ENCODE measurements at places on chromosomes 7 and 10.

DNA sequence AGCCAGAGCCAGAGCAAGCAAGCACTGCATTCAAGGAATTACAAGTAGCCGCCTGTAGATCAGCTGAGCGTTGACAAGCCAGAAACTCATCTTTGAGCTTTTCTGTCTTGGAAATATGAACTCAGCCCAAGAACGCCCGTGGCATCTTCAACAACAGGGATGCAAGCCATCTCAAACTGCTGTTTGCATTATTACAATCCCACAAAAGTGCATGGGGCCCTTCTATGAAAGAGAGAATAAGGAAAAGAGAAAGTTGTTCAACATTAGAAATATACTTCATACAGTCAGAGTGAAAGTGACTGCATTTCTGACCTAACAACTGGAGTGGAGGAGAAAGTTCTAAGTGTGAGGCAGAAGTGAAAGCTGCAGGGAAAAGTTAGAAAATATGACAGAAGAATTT lies 6.5 kb downstream of the SGCE start:
- DNase-seq, result no peak

DNA sequence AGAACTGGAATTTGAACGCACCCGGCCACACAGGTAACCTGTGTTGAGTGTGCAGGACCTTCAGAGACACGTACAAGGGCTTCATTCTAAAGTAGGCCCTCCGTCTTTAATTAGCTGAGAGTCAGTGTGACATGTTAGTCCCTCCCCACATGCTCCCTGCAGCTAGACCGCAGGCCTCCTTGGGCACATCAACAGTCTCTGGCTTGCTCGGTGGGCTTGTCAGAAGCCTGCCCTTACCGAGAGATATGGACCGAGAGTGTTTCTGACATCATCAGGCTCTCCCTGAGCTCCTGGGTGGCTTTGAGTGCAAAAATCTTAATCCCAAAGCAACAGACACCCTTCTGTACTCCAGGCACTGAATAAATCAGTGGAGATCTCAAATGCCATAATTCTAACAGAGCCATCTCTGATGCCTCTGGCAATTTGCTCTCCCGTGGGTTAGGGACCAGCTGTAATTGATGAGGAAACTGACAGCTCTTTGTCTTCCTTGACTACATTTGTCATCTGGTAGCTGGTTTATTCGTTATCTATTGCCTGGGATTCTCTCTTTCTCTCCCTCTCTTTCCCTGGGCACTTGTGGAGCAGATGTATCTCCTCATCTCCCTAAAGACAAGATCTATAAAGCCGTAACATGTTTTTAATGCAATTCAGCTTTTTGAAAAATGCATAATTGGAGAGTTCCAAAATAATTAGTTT lies 850.6 kb downstream of the TYW1 start:
- no peak for DNase-seq

DNA sequence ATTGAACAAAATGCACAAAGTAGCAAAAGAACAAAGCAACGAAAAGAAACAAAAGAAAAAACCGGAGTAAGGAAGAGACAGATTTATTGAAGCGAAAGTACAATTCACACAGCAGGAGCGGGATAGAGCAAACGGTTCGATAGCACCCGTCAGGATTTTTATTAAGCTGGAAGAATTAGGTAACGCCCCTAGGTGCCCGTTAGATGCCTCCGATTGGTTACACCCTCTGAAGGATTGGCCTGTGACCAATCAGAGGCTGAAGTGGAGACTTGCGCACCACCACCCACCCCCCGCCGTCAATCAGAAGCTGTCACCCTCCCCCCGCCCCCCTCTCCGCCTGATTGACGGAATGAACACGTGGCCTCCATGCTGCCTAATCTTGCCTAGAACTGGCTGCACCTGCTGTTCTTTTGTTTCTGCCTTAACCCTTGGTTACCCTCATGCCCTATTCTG lies 16.8 kb downstream of the OCM2 start:
- DNase-seq, result peak; percentile 93

DNA sequence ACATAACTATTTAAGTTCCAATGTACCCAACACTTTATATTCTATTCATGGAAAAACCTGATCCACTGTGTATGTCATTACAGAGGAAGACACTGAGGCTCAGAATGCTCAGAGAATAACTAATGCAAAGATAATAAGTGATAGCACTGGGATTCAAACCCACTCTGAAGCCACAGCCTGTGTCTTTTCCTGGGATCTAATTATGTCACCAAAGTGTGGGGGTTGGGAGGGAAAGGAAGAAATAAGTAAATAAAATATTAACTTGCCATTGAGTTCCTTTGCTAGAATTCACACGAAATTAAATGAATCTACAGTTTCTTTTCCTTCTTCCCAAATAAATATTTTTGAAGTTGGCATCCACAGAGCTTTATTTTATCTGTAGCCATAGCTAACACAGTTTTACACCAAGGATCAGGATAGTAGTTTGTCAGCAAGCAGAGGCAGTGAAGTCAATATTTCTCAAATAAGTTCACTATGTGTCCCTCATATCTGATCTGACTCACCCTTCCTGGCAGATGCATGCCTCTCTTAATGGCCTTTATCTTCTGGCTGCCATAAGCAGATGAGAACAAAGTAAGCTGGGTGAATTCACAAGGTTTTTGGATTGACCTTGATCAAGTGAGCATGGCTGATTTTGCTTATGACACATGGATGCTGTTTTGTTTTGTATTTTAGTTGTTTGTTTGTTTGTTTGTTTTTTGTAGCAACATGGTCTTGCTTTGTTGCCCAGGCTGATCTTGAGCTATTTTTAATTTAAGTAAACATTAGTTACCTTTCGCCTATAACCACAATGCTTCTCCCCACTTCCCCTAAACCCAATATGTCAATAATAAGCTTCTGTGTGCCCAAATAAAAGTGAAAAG lies 6.3 kb downstream of the RAPGEF5 start:
- DNase-seq, result no peak

- no peak for DNase-seq
Observed at GRCh38 chr7:3591944-3592343, 290.9 kb downstream of the SDK1 start.

DNA sequence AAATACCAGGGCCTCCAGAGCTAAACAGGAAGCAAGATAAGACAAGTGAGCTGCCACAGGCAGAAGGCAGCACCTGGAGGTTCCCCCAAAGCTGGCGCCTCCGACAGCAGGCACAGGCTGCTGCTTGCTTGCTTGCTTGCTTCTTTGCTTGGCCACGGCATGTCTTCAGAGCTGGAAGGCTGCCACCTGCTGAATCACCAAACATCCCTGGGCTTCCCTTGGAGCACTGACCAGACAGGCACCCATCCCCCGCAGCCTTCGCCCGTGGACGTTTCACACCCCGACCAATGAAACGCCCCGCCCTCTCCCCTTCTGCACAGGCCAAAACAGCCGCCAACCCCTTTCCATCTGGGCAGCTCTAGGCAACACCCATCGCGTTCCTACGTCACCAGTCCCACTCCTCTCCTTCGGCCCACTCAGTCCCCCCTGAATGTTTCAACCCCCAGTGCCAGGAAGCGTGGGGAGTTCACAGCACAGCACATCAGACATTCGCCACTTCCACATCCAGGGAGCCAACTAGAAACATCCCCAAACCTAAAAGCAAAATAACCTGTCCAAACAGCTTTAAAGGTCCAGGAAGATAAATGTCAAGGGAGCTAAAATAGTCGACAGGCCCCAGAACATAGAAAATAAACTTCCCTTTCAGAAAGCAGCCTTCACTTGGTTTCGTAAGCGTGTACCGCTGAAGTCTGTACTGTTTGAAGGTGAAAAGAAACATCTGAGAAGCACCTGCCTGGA lies 1.6 kb downstream of the SGMS1 start:
- peak; percentile 4 for DNase-seq

Data from NCI-H748 treated with DMSO at 0.1 percent for 48 hours (cell line).